ENCODE measurements at places on chromosomes 11 and 22.

- DNase-seq, result no peak
Measured at GRCh38 chr11:19441752-19442553, 201.2 kb upstream of the E2F8 start.

- DNase-seq, result no peak
Measured at GRCh38 chr22:49907807-49908206, 10.4 kb downstream of the ALG12 start.

- DNase-seq, result no peak
Measured at GRCh38 chr11:65491614-65492386, 7.0 kb upstream of the MALAT1 start.

DNA sequence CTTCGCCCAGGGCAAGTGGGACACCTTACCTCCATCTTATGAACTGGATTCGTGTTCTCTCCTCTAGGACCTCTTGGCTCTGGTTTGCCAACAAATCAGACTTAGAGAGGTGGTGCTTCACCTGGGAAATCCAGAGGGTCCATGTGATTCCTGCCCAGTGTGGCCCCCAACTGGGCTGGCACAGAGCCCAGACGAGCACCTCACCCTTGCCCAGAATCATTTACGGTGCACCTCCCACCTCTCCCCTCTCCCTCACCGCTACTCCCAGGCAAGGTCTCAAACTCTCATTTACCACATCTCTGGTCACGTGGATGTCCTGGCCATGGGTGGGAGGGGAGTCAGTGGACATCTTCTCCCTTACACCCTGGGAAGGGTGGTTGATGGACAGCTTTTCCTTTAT lies 1.1 kb downstream of the SPATA19 start:
- DNase-seq, result no peak

DNA sequence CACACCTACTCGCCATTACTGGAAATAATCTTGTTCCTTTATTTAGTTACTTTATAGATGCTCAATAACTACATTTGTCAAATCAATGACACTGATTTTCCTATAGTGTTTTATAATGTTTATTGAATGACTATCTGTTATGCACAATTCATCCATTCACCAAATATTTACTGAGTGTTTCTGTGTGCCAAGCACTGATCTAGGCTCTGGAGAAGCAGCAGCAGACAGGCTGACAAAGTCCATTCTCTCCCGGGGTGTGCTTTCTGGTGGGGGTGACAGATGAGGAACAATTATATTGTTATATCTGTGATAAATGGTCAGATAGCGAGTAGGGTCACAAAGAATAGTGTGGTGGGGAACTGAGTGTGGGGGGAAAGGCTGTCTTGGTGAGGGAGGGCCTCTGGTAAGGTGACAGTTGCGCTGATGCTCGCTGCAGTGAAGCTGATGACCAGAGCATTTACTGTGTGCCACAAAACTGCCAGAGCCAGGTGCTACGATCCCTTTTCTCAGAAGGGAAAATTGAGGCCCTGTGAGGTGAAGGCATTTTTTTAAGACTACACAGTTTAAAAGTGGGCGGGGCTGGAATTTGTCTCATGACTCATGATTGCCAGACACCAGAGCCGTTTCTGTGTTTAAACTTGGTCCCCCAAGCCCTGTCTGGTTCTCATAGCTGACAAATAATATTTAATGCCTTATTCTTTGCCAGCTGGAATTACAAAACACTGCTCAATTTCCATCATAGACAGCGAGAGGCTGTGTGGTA lies 10.2 kb downstream of the PACS1 start:
- DNase-seq, result peak; percentile 74

DNA sequence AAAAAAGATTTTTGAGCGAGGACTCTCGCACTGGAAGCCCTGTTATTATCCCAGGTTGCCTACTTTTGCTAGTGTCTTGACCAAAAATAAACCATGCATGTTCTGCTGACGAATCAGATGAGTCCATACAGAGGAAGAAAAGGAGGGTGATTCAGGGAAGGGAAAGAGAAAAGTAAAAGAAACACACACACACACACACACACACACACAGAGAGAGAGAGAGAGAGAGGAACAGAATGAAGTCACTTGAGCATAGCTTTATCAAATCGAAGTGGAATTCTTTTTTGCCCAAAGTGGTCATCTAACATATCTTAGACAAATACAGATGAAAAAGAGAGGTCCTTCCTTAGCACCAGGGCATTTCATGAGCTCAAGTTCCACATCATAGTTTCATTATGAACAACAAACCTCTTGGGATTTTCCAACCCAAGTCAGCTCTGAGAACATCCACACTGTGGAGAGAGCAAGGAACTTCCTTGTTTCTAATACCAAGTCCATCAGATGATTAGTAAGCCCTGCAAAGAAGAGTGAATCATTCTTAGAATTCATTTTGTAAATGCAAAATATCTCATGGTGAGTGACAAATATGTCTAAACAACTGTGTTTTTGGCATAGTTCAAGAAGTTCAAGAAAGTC lies 7.7 kb upstream of the MMP12 start:
- no peak for DNase-seq

- no peak for DNase-seq
Measured at GRCh38 chr11:19786644-19787043, 74.0 kb downstream of the NAV2 start.

- no peak for DNase-seq
Measured at GRCh38 chr11:12285811-12286222, 91.6 kb upstream of the PARVA start.

DNA sequence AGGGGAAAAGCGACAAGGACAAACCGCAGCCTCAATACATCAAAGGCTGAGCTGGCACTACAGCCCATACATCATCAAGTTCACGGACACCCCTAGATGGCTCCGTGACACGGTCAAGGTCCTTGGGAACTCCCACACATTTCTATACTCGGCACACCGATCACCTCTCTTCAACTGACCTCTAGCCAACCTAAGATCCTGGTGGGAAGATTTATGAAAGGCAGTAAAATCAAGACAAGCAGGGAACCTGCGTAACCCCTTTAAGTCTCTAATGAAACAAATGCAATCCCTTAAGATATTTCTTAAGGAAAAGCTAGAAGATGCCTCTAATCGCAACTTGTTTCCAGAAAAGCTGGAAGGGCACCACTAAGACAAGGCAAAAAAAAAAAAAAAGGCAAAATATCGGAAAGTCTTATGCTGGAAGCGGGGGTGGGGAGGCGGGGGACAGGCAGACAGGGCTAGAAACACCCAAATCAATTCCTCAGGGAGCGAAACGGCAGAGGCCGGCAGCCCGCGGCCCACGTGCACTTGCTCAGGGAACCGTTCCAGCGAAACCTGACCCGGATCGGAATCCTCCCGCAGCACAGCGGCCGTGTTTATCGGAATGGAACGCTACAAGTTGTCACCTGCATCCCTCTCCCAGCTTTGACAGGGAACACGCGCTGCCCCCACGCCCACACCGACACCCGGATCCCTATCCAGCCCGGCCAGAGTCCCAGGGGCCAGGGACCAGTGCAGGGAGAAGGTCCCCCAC lies 1.4 kb downstream of the ARHGAP20 start:
- DNase-seq, result no peak

GRCh38 chr11:2912498-2912897 lies 16.7 kb downstream of the PHLDA2 start:
- DNase-seq, result no peak

GRCh38 chr11:113474362-113475159 lies 637 bp downstream of the DRD2 start:
- DNase-seq, result peak; percentile 11

DNA sequence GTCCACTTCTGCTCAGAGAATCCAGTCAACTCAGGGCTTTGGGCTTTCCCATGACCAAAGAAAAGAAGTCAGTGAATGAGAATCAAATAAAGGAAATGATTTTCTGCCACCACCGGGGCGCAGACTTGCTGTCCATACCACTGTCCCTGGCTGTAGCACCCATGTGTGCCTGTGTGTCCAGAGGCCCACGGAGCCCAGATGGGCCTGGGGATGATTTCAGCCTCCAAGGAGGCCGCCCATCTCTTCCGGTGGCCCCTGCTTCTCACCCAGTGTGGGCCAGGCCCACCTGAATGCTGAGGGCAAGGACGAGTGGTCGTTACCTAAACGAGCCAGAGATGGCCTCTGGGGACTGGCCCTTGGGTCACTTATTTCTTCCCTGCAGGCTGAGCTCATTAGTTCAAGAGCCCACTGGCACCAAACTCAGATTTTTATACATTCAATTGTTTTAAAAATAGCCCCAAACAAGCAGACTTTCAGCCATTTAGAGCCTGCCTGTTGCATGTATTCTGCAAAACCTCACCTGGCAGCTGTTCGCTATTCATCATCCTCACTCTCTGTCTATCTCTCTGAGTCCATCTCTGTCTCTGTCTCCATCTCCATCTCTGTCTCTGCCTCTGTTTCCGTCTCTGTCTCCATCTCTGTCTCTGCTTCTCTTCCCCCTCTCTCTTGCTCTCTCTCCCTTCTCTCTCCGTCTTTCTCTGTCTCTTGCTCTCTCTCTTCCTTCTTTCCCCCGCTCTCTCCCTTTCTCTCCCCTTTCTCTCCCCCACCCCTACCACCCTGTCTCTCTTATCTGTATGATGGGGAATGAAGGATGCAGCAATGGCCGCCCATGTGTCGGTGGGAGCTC lies 24.2 kb downstream of the KRTAP5-5 start:
- no peak for DNase-seq
